ENCODE measurements at places on chromosomes 11 and 22. TPM values are rescaled to one million over a fixed set of nuclear protein-coding genes. Genes with fewer than 3 reads are reported as not detected.

GRCh38 chr22:36301851-36302250 lies 48.9 kb downstream of the APOL1 start:
- H3K4me1 ChIP-seq, result peaks cover 12% of the 10 kb centered on the region
- peaks cover 82% of the 10 kb centered on the region for H3K36me3 ChIP-seq
- no peak for DNase-seq
- no peaks in the 10 kb centered on the region for H3K27me3 ChIP-seq
- no peak overlapping the region for H3K4me3 ChIP-seq

GRCh38 chr11:20623252-20623651 lies 23.8 kb downstream of the SLC6A5 start:
- no peak for DNase-seq
- H3K4me3 ChIP-seq, result no peak overlapping the region
- no peak overlapping the region for H3K27ac ChIP-seq
- peaks cover 5% of the 10 kb centered on the region for H3K27me3 ChIP-seq
- no peaks in the 10 kb centered on the region for H3K4me1 ChIP-seq

GRCh38 chr22:19240813-19241592 lies 50.5 kb downstream of the CLTCL1 start:
- no peak overlapping the region for H3K27ac ChIP-seq
- H3K4me3 ChIP-seq, result no peak overlapping the region
- no peaks in the 10 kb centered on the region for H3K36me3 ChIP-seq
- H3K4me1 ChIP-seq, result peaks cover 7% of the 10 kb centered on the region
- no peak for DNase-seq

DNA sequence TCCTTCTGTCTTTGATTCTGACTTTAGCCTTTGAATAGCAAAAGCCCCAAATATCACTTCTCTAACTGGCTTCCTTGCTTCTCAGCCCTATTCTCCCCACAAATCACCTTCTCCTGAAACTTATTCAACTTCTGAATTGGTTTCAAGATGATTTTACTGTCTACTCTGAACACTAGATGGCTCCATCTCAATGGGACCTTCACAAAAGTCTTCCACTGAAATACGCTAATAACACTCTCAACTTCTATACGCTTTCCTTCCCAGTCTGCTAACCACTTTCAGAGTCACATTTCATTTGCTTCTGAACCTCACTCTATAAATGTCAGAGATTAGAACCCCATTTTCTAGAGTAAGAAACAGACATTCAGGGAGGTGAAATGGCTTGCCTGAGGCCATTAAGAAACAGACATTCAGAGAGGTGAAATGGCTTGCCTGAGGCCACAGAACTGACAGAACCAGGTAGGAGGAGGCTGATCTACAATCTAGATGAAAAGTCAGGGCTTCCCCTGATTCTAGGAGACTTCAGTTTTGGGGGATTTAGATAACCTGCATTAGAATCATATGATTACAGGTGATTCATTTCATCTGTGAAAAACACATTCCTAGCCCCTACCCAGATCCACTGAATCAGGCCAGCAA lies 20.6 kb downstream of the MORC2 start:
- no peak for DNase-seq
- peaks cover 62% of the 10 kb centered on the region for H3K36me3 ChIP-seq
- peaks cover 55% of the 10 kb centered on the region for H3K4me1 ChIP-seq
- H3K4me3 ChIP-seq, result no peak overlapping the region

DNA sequence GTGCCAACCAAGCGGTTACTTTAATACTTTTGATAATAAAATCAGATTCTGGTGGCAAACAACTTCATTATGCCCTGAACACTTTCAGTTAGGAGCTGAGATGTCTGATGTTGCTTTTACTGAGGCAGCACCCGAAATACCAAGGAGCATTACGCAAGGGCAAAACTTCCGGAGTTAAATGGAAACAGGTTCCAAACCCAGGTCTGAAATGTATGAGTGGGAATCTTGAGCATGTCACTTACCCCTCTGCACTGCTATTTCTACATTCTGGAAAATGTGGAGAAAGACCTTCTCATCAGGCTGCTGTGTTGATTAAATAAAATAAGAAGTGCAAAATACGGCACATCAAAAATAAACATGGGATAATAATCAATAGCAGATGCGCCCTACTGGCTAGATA lies 315.1 kb downstream of the LARGE1 start:
- no peak overlapping the region for H3K4me3 ChIP-seq
- no peaks in the 10 kb centered on the region for H3K36me3 ChIP-seq
- DNase-seq, result no peak
- no peak overlapping the region for H3K27ac ChIP-seq
- H3K4me1 ChIP-seq, result no peaks in the 10 kb centered on the region

The THY1 gene
- not detected for total RNA-seq

The OPCML gene
- total RNA-seq, result not detected

The DBX1 gene
- not detected for total RNA-seq

DNA sequence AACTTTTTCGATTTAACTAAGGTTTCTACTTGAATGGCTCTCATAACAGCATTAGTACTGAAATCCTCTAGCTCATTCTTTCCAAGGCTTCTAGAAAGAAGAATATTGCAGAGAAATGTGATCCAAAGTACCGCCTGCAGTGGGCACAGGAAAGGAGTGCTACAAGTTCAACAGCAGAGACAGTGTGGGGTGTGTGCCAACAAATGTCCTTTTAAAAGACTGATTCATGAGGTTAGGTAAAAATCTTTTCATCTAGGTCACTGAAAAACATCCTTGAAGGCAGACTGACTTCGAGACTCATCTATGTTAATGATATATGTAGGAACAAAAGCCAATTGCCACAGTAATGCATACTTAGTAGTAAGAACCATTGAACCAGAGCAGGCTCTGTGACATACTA lies 349.1 kb upstream of the PITPNB start:
- no peaks in the 10 kb centered on the region for H3K4me1 ChIP-seq
- no peak for DNase-seq
- H3K36me3 ChIP-seq, result no peaks in the 10 kb centered on the region
- H3K27me3 ChIP-seq, result no peaks in the 10 kb centered on the region
- no peak overlapping the region for H3K27ac ChIP-seq

GRCh38 chr11:69078930-69079605 lies 30.3 kb downstream of the TPCN2 start:
- H3K4me1 ChIP-seq, result peaks cover 20% of the 10 kb centered on the region
- H3K4me3 ChIP-seq, result no peak overlapping the region
- DNase-seq, result no peak
- peaks cover 15% of the 10 kb centered on the region for H3K36me3 ChIP-seq

The MRGPRF gene
- not detected for total RNA-seq

The NAALAD2 gene
- not detected for total RNA-seq

GRCh38 chr11:130635937-130636630 lies 187.6 kb downstream of the ADAMTS15 start:
- H3K27ac ChIP-seq, result no peak overlapping the region
- no peaks in the 10 kb centered on the region for H3K27me3 ChIP-seq
- H3K4me1 ChIP-seq, result no peaks in the 10 kb centered on the region
- no peaks in the 10 kb centered on the region for H3K36me3 ChIP-seq

- H3K27ac ChIP-seq, result no peak overlapping the region
- peaks cover 33% of the 10 kb centered on the region for H3K27me3 ChIP-seq
- no peaks in the 10 kb centered on the region for H3K36me3 ChIP-seq
- H3K4me3 ChIP-seq, result no peak overlapping the region
- H3K4me1 ChIP-seq, result no peaks in the 10 kb centered on the region
Observed at GRCh38 chr11:118135796-118136165, 16.8 kb downstream of the SCN4B start.

The RFPL3 gene
- total RNA-seq, result not detected

DNA sequence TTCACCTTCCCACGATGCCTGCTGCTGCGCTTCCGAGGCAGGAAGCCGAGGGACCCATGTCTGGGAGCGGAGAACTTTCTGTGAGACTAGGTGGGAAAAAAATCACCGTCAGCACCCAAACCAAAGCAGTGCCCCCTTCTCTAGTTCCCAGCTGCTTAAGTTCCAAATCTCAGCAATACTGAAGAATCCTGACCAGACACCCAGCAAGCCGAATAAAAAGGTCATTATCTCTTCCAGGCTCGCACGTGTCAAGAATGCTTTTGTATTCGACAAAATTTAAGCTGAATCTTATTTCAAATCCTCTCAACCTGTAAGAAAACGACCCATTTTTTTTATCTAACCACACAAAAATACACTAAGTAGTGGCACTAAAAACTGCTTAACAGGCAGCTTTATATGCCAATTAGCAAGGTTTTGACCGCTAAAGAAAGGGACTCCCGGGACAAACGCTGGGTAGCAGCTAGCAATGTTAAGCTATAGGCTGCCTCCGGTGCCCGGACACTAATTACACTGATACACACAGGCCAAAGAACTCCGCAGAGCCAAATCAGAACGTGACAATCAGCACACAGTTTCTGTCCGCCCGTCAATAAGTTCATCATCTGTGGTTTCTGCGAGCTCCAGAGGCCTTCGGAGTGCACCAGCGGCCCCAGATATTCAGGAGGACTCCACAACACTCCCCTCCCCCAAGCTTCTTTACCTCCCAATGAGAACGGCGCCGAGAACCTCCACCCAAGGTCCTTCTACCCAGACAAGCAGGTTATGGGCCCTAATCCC lies 728 bp downstream of the RPL3 start:
- H3K4me1 ChIP-seq, result peaks cover 48% of the 10 kb centered on the region
- H3K36me3 ChIP-seq, result peaks cover 58% of the 10 kb centered on the region
- peak overlapping the region; percentile 99 for H3K27ac ChIP-seq
- DNase-seq, result peak; percentile 52
- no peaks in the 10 kb centered on the region for H3K27me3 ChIP-seq

The NFAM1 gene
- 0.05 TPM for total RNA-seq

DNA sequence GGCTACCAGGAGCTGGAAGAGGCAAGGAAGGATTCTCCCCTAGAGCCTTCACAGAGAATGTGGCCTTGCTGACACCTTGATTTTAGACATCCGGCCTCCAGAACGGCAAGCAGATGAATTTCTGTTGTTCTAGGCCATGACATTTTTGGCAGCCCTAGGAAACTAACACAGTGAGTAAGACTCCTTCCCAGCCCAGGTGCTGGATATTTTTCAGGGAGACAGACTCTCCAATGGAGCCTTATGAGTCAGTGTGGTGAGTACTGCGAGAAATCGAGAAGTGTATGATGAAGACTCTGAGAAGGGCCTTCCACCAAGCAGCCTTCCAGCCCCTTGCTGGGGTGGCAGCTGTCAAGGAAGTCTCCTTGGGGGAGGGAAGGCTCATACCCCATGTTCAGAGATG lies 114.4 kb downstream of the OSBP2 start:
- H3K27ac ChIP-seq, result no peak overlapping the region
- H3K4me3 ChIP-seq, result no peak overlapping the region
- H3K36me3 ChIP-seq, result no peaks in the 10 kb centered on the region
- DNase-seq, result no peak

The LMF2 gene
- 132 TPM for total RNA-seq

DNA sequence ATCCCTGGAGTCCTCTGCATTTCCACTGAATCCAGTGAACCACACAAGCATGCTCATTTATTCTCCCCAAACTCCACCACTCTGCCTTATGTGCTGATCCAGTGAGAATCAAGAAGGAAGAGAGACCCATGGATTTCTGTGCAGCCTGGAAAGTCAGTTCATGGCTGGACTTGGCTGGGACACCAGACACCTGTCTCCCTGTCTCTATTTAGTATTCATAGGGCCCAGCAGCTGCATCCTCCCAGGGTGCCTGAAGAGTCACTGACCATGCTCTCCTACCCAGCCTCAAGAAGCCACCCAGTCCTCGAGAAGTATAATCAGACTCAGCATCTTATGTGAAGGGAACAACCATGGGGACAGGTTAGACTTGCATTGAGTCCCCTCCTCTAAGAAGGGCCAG lies 83.2 kb downstream of the ZNF280B start:
- peaks cover 7% of the 10 kb centered on the region for H3K27me3 ChIP-seq
- no peak for DNase-seq
- H3K4me3 ChIP-seq, result no peak overlapping the region
- H3K4me1 ChIP-seq, result no peaks in the 10 kb centered on the region
- no peak overlapping the region for H3K27ac ChIP-seq
- no peaks in the 10 kb centered on the region for H3K36me3 ChIP-seq

GRCh38 chr11:75576499-75576918 lies 14.5 kb downstream of the SERPINH1 start:
- no peaks in the 10 kb centered on the region for H3K36me3 ChIP-seq
- H3K27ac ChIP-seq, result peak overlapping the region; percentile 17
- no peak for DNase-seq

DNA sequence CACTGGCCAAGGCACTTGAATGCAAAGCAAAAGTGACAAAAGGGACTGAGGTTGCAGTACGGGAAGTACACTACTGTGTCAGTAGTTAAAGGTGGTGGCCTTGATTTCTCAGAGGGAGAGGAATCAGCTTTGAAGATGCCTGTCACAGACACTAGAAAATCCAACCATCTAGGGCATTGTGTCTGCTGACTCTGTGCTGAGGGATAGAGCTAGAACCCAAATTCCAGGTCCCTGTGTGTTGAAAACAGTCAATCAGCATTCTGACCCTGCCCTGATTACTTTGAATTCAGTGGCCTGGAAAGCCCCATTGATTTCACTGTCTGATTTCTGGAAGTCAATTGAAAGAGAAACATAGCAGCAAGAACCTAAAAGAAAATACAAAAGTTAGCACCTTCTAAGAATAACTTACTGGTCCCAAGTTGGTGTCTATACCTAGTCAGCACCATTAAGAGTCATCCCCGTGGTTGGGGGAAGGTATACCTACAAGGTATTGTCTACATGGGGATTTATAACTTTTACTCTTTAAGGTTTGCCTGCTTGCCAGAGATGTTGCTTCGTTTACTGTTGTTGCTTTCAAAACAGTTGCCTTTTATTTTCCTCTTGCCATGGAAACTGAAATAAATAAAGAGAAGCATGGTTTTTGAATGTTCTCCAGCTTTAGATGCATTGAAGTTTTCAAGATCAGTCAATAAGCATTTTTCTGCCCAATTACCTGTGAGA lies 97.3 kb downstream of the PDHX start:
- peaks cover 2% of the 10 kb centered on the region for H3K27me3 ChIP-seq
- no peaks in the 10 kb centered on the region for H3K36me3 ChIP-seq
- peak overlapping the region; percentile 49 for H3K4me3 ChIP-seq
- H3K4me1 ChIP-seq, result peaks cover 35% of the 10 kb centered on the region
- H3K27ac ChIP-seq, result peak overlapping the region; percentile 66

The OR52H1 gene
- total RNA-seq, result not detected

DNA sequence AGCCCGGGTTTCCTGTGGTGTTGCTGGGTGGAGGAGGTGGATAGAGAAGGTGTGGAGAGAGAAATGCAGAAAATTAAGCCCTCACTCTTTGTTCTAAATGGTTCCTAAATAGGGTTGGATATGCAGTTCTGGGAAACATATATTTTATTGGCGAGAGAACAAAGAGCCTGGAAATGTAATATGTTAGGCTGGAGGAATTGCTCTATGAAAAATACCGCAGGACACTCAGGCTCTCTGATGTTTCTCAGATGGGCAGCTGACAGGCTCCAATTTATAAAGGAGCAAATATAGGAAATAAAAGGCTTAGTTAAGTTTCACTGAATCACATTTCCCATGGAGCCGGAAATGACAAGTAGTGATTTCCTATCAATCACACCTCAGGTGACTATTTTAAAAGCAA lies 428.0 kb downstream of the TMEM135 start:
- no peaks in the 10 kb centered on the region for H3K4me1 ChIP-seq
- H3K27me3 ChIP-seq, result no peaks in the 10 kb centered on the region
- no peak for DNase-seq
- H3K4me3 ChIP-seq, result no peak overlapping the region
- no peak overlapping the region for H3K27ac ChIP-seq

The CNTN5 gene
- not detected for total RNA-seq

All from activated CD8-positive, alpha-beta T cell treated with anti-CD3 and anti-CD28 coated beads, Interleukin-2, amount 10 ng/mL, durations not matched to agents 7 days and 5 days (primary cell).